Esophagus muscularis mucosa (tissue), 4 donors: ENCODE measurements at places on chromosomes 12 and 14. TPM values are rescaled to one million over a fixed set of nuclear protein-coding genes. Genes with fewer than 3 reads are reported as not detected.

Gene LRFN5
- 4.1 TPM for total RNA-seq

GRCh38 chr12:108888031-108888430 is 8.1 kb downstream of the DAO start:
- no peak overlapping the region for H3K27ac ChIP-seq
- no peak for DNase-seq
- no peak overlapping the region for H3K4me3 ChIP-seq
- no peaks in the 10 kb centered on the region for H3K36me3 ChIP-seq

DNA sequence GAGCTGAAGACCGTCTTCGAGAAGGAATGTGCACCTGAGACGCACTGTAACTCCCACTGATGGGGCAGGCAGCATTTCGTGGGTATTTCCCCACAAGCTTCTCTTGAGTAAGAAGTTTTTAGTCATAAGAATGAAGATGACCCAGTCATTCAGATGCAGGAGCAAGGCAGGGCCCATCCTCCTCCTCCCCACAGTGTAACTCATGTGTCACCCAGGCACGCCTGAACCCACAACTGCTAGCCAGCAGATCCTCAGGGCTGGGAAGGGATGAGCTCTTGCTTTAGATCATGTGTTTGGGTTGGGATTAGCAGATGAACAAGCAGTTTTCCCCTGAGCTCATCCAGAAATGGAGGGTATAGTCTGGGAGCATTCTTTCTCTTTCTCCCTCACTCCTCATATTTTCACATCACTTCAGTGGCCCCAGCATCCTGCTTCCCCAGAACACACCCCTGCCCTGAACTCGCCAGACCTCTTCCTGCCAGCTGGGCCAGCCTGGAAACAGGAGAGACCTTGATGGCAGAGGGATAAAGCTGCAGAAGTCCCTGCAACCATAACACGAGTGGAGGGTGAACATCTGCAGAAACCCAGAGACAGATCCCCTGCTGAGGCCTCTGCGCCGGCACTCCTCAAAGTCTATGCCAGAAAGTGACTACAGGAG is 73.3 kb downstream of the B4GALNT3 start:
- no peaks in the 10 kb centered on the region for H3K27me3 ChIP-seq
- no peak overlapping the region for H3K4me3 ChIP-seq
- no peak for DNase-seq

DNA sequence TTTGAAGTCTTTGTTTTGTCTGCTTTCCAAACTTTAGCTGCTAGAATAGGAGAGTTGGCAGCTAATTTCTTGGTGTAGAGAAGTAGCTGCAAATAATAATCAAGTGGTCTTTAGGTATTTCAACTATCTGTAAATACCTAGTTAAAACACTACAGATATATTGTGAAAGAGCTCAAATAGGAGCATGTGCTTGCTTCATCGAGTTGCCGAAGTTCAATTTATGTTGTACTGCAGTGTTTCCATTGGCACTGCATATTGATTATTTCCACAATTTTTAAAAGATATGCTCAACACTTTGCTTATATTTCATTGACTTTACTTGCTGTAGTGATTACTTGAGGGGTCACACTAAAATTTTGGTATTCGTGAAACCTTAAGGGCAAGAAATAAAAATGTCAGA is 131.6 kb upstream of the BMP4 start:
- H3K36me3 ChIP-seq: no peaks in the 10 kb centered on the region
- H3K4me1 ChIP-seq: no peaks in the 10 kb centered on the region
- no peak for DNase-seq
- H3K27ac ChIP-seq: no peak overlapping the region
- no peaks in the 10 kb centered on the region for H3K27me3 ChIP-seq

Gene TAS2R8
- total RNA-seq: not detected

Gene COX14
- total RNA-seq: 52.8 TPM

GRCh38 chr12:102977945-102978706 is 20.7 kb downstream of the ASCL1 start:
- no peaks in the 10 kb centered on the region for H3K27me3 ChIP-seq
- no peak overlapping the region for H3K4me3 ChIP-seq
- no peaks in the 10 kb centered on the region for H3K36me3 ChIP-seq

Gene SNRPF
- total RNA-seq: 6.0 TPM
